ENCODE measurements at places on chromosomes 12 and 14.
A peak's percentile ranks its signal among the peaks of the same experiment; 100 is the strongest.

DNA sequence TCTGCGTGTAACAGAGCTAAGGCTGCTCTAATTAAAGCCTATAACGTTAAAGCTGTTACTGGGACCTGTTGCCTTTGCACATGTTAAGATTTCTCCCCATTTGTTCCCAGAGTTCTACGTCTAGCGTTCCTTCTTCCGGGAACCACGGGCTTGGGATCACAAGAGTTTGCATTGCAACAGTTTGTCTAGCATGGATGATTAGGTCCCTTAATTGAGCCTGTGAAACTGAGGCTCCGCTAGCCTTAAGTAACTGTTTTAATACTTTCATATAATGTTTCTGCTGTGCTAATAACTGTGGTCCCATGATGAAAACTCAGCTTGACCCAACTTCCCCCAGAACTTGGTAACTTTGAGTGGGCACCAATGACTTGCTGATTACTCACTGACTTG is 16.7 kb upstream of the LYZ start:
- no peak for DNase-seq

DNA sequence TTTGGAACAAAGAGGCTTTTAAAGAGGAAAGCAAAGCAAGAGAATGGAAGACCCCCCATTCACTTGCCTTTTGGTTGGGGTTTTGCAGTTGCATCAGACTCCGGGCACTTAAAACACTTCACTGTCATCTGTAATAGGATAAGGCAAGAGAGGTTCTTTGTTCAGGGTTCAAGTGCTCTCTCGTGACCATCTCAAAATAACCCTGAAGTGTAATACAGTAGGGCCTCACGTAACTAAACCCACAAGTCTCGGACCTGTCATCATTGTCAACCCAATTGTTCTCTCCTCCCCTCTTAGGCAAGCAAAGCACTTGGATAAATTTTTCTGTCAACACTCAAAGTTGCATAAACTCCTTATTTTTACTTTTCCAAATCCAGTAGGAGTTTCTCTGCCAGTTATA is 26.9 kb upstream of the MYBPC1 start:
- DNase-seq: no peak

GRCh38 chr12:1587927-1588574 is 6.3 kb downstream of the FBXL14 start:
- no peak for DNase-seq

DNA sequence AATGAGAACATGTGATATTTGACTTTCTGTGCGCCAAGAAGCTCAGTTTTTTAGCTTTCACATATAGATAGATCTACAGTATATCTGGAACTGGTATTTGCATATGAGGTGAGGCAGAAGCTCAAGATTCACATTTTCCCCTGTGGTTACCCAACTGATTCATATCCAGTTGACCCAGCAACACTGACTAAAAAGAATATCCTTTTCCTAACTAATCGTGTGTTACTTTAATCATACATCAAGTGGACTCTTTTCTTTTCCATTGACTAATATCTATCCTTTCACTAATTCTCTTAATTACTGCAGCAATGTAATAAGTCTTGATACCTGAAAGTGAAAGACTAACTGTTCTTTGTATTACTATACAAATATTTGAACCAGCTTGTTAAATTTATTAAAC is 236.1 kb downstream of the AEBP2 start:
- no peak for DNase-seq

DNA sequence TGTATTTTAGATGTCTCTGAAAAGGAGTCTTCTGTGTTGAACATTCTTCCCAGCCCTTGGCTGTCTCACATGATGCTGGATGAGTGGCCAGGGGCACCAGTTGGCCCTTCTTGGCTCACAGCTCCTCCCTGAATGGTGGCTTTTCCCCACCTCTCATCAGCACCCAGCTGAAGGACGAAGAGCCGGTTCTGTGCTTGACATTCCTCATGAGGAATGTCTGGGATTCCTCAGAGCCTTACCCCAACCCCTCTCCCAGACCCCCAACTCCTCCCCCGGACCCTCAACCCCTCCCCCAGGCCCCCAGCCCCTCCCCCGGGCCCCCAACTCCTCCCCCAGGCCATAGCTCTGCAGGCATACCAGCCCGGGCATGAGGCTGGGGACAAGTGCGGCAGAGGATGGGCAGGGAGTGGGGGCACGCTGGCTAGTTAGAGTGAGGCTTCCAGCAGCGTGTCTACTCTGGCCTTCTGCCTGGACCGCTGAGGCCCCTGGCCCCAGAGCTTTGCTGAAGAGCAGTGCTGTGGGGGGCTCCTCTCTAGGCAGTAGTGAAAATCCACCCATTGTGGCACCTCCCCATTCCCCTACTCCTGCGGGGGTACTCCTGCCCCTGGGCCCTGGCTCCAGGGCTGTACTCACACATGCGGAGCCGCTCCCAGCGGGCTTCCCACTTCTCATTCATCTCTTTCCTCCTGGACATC is 64.3 kb downstream of the PLEKHG3 start:
- no peak for DNase-seq

DNA sequence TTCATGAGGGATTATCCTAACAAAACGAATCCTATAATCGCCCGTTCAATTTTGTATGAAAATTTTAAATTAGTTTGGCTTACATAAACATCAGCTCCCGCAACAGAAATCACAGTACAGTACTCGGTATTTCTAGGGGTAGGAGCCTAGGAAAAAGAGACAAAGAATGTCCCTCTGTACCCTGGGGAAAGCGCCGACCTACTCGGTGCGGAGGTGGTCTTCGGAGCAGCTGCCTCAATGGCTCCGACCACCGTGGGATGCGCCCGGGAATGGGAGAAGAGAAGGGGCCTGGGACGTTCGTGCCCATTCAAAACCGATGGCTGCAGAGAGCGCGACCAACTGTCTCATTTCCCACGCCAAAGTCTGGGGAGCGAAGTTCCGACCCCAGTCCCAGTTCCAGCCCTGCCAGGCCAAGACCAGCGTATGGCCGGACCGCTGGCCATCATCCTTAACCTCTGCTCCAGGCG is 618 bp downstream of the GNPNAT1 start:
- peak; percentile 15 for DNase-seq

- no peak for DNase-seq
Measured at GRCh38 chr12:63826006-63826585, 18.4 kb upstream of the SRGAP1 start.

All from AG09319 (cell line).